Ecto neural progenitor cell (in vitro differentiated cells): ENCODE measurements at places on chromosomes 6 and 20.

GRCh38 chr6:73774311-73774774 is 78.3 kb downstream of the CD109 start:
- no peak for DNase-seq

DNA sequence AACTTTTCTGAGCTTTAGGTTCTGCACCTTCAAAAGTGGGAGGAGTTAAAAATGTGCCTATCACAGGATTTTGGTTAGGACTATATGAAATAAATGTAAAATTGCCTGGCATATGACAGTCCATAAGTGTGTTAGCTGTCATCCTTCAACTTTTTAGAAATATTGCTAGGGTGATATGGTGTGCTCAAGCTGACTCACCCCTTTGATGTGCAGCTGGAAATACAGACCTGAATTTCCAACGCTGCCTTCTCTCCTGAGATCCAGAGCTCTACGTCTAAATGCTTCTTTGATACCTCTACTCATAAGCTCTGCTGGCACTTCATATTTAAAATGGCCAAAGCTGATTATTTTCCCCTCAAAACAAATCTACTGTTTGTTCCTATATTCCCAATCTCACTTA is 2.7 kb downstream of the SLC35B3 start:
- no peak for DNase-seq

DNA sequence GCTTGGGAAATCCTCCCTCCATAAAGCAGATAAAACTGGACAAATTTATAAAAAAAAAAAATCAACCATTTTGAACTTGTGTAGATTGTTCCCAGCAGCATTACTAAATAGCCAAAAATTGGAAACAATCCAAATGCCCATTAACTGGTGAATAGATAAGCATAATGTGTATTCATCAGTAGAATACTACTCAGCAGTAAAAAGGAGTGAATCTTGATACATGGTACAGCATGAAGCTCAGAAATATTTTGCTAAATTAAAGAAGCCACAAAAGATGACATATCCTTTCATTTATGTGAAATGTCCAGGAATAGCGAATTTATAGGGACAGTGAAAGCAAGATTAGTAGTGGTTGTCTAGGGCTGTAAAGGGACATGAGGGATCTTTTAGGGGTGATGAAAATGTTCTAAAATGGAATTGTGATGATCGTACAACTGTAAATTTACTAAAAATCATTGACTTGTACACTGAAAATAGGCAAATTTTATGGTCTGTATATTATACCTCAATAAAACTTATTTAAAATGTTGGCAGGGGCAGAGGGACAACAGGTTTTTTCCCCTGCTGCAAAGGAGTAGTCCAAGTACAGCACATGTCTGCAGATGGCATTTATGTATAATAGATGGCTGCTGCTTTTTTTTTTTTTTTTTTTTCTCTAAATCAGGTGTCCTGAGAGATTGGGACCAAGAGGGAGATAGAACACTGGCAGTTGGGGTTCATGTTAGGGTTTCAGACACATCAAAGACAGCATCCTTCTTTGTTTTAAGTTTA is 59.5 kb downstream of the CBFA2T2 start:
- DNase-seq = no peak

DNA sequence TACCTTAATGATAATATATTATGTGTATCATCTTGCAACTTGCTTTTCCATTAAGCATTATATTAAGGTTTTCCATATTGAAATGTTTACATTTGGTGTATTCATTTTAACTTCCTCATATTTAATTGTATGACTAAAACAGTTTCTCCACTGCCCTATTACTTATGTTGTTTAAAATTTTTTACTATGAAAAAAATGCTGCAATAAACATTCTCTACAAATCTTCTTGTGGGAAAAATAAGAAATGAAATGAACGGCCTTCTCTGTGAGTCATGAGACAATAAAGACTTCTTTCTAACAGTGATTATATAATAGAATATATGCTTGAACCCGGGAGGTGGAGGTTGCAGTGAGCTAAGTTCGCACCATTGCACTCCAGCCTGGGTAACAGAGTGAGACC is 25.5 kb downstream of the FASTKD5 start:
- no peak for DNase-seq

DNA sequence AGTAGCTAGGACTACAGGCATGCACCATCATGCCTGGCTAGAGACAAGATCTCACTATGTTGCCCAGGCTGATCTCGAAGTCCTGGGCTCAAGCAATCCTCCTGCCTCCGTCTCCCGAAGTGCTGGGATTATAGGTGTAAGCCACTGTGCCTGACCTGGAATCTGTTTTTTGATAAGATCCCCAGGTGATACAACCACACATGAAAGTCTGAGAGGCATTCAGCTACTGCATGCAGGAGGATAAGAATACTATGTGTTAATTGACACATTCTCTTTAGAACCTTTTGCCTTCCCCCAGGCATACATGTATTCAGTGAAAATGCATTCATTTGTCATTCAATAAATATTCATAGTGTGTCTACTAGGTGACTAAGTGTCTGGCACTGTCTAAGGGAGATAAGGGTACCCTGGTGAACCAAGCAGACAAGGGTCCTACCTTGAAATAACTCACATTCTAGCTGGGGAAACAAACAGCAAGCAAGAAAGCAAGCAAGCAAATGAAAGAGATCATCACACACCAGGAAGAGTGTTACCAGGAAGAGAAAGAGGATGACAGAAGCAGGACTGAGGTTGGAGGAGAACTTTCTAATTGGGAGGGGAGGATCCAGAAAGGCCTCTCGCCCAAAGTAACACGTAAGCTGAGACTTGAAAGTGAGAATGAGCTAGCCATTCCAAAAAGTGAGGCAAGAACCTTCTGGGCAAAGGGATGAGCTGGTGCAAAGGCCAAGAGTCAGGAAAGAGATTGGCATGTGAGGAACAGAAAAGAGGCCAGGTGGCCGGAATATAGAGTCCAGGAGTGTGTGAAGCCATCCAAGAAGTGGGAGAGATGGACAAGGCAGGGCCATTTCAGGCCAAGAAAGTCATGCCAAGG is 6.5 kb downstream of the GFOD1 start:
- DNase-seq = no peak

DNA sequence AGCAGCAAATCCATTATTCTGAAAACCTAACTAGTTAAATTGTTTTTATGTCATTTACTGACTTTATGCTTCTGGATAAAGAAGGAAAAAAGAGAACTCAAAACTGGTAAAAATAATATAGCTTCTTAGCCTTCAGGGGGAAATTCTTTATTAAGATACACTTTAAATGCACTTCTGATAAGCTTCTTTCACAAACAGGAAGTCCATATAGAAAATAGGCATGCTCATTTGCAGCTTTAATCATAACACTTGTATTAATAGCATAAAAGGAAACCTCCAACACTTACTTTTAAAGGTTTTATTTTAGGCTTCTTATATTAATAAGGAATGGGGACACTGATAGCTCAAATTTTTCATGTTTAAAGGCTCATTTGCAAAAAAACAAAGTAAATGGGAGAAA is 538.0 kb upstream of the SLC35B3 start:
- DNase-seq = no peak

DNA sequence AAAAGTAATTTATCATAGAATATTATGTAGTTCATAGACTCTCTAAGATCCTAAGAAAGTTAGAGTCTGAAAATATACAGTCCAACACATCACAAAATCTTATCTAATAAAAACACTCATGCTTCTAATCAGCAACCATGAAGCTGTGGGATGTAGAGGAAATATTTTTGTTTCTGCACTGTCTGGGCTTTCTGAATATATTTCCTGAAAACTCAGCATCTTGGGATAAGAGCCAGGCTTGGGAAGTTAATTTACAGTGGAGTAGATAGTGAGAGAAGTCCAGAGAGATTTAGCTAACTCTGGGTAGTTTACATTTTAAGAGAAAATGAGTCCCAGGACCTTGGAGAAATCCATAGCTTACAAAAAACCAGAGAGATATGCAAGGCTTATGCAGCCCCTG is 150.4 kb upstream of the BMP5 start:
- DNase-seq = no peak

GRCh38 chr6:91716361-91716760 is 1129.5 kb upstream of the MAP3K7 start:
- no peak for DNase-seq
